ENCODE measurements at places on chromosomes 11 and 22. TPM values are rescaled to one million over a fixed set of nuclear protein-coding genes. Genes with fewer than 3 reads are reported as not detected.

The PLEKHA7 gene
- total RNA-seq, result 18.5 TPM

The HIKESHI gene
- 47.6 TPM for total RNA-seq

The PDE3B gene
- total RNA-seq, result 52.0 TPM

The GDPD4 gene
- total RNA-seq, result not detected

The PKDREJ gene
- total RNA-seq, result under 0.01 TPM

The SYNGR1 gene
- total RNA-seq, result 68.9 TPM

The PPFIBP2 gene
- total RNA-seq, result 15.0 TPM

The TECTA gene
- 8.1 TPM for total RNA-seq

The LRRN4CL gene
- 0.31 TPM for total RNA-seq

The SLC25A18 gene
- 5.0 TPM for total RNA-seq

The BEST1 gene
- 1.9 TPM for total RNA-seq

The C11orf87 gene
- 25.4 TPM for total RNA-seq

The CCDC116 gene
- total RNA-seq, result 0.31 TPM

The ARHGAP20 gene
- 53.8 TPM for total RNA-seq

The KRTAP5-11 gene
- total RNA-seq, result not detected

The HINFP gene
- 41.9 TPM for total RNA-seq

The C11orf42 gene
- not detected for total RNA-seq

The MPPED1 gene
- 461 TPM for total RNA-seq

The SUSD2 gene
- 0.31 TPM for total RNA-seq

The CRYAB gene
- 16.0 TPM for total RNA-seq

The OR10S1 gene
- not detected for total RNA-seq

The TOM1 gene
- 10.3 TPM for total RNA-seq

The KCNC1 gene
- total RNA-seq, result 15.7 TPM

The MMP13 gene
- not detected for total RNA-seq

The SMIM38 gene
- 4.1 TPM for total RNA-seq

The OR52N4 gene
- 0.63 TPM for total RNA-seq

The KRTAP5-1 gene
- total RNA-seq, result not detected

The CDC42EP2 gene
- 9.4 TPM for total RNA-seq

The APOL2 gene
- total RNA-seq, result 5.0 TPM

The SLN gene
- 9.7 TPM for total RNA-seq

The EPS8L2 gene
- not detected for total RNA-seq

The MRGPRE gene
- total RNA-seq, result not detected

The TTC12 gene
- 3.8 TPM for total RNA-seq

The TST gene
- 5.0 TPM for total RNA-seq

The PRG3 gene
- not detected for total RNA-seq

The B4GAT1 gene
- 60.4 TPM for total RNA-seq

The MAPK8IP2 gene
- total RNA-seq, result 70.4 TPM

The SEPTIN3 gene
- total RNA-seq, result 227 TPM

The OR51A4 gene
- total RNA-seq, result not detected

The OR10G6 gene
- total RNA-seq, result not detected

The UCP3 gene
- 6.3 TPM for total RNA-seq

All from parietal lobe (tissue), 2 donors.